ENCODE measurements at places on chromosomes 3 and 15. TPM values are rescaled to one million over a fixed set of nuclear protein-coding genes. Genes with fewer than 3 reads are reported as not detected.

- H3K4me3 ChIP-seq, result no peak overlapping the region
- no peak for DNase-seq
- H3K27me3 ChIP-seq, result no peaks in the 10 kb centered on the region
- no peaks in the 10 kb centered on the region for H3K4me1 ChIP-seq
- no peak overlapping the region for H3K27ac ChIP-seq
Measured at GRCh38 chr3:55296030-55296429, 191.1 kb downstream of the WNT5A start.

GRCh38 chr3:177295116-177295515 is 97.8 kb upstream of the TBL1XR1 start:
- no peak for DNase-seq
- no peaks in the 10 kb centered on the region for H3K4me1 ChIP-seq
- H3K27ac ChIP-seq, result peak overlapping the region; percentile 68
- H3K4me3 ChIP-seq, result no peak overlapping the region
- H3K27me3 ChIP-seq, result no peaks in the 10 kb centered on the region
- no peaks in the 10 kb centered on the region for H3K36me3 ChIP-seq

DNA sequence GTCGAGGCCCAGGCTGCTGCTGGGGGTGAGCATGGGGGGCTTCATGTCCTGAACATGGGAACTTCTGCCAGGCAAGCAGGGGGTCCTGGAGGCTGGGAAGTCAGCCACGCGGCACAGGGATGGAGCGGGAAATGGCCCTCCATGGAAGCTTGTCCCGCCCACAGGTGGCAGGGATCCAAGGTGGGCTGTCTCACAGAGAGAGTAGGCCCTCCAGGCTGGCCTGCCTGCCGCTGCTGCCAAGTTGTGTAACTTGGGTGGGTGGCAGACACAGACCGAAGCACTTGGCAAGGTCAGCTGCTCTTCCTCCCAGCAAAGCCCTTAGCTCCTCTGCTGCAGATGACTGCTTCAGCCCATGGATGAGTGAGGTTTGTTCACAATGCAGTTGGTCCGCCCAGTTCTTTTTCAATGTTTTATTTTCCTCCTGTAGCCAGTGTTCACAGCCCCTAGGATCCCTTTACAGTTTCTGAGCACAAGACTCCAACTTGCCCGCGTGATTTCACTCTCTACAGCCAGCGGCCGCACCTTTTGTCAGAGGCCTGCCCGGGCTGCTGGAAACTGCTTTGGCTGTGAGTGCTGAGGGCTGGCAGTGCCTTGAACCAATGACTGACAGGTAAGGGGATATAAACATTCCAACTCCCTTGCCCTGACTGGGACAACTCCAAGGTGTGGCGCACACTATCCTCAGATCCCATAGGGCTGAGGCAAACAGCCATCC is 26.7 kb downstream of the HCN4 start:
- H3K36me3 ChIP-seq, result no peaks in the 10 kb centered on the region
- no peak for DNase-seq
- no peak overlapping the region for H3K4me3 ChIP-seq
- no peaks in the 10 kb centered on the region for H3K27me3 ChIP-seq

- H3K36me3 ChIP-seq, result peaks cover 13% of the 10 kb centered on the region
- no peaks in the 10 kb centered on the region for H3K4me1 ChIP-seq
Measured at GRCh38 chr15:65577129-65577996, 33.6 kb downstream of the INTS14 start.

- no peak overlapping the region for H3K27ac ChIP-seq
- H3K4me1 ChIP-seq, result peaks cover 10% of the 10 kb centered on the region
- peak; percentile 26 for DNase-seq
Measured at GRCh38 chr3:194287977-194288706, 63.0 kb downstream of the CPN2 start.

GRCh38 chr3:171875923-171876412 is 32.8 kb downstream of the TMEM212 start:
- peak overlapping the region; percentile 75 for H3K27ac ChIP-seq
- H3K4me1 ChIP-seq, result peaks cover 58% of the 10 kb centered on the region
- no peaks in the 10 kb centered on the region for H3K36me3 ChIP-seq
- H3K4me3 ChIP-seq, result no peak overlapping the region
- DNase-seq, result no peak

- no peaks in the 10 kb centered on the region for H3K27me3 ChIP-seq
- no peaks in the 10 kb centered on the region for H3K36me3 ChIP-seq
- DNase-seq, result no peak
- no peak overlapping the region for H3K27ac ChIP-seq
Measured at GRCh38 chr15:47786371-47786770, 69.1 kb downstream of the SEMA6D start.

DNA sequence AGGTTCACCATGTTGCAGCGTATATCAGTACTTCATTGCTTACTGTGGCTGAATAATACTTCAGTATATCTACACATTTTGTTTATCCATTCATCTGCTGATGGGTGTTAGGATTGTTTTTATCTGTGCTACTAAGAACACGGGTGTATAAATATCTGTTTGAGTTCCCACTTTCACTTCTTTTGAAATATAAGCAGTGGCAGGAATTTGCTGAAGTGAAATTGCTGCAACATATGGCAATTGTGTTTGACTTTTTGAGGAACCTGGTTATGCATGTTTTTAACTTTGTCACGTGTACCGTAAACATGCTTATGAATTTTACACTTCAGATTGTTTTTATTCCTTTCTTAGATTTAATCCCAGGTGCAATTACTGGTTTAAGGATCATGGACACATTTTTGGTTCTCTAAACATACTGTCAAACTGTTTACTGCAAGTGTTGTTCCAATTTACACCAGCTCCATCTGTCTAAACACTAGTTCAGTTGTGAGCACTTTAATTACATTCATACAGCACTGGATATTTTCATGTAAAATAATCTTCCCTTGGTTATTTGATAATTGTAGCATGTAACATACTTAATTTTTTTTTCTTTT is 23.1 kb downstream of the TRAK1 start:
- no peaks in the 10 kb centered on the region for H3K27me3 ChIP-seq
- no peak overlapping the region for H3K27ac ChIP-seq
- H3K36me3 ChIP-seq, result no peaks in the 10 kb centered on the region
- H3K4me1 ChIP-seq, result no peaks in the 10 kb centered on the region

- H3K4me3 ChIP-seq, result no peak overlapping the region
- H3K36me3 ChIP-seq, result no peaks in the 10 kb centered on the region
- no peaks in the 10 kb centered on the region for H3K4me1 ChIP-seq
- no peak overlapping the region for H3K27ac ChIP-seq
Measured at GRCh38 chr3:3087716-3088465, 22.3 kb downstream of the IL5RA start.

GRCh38 chr15:62476163-62476562 is 311.1 kb upstream of the C2CD4B start:
- H3K27me3 ChIP-seq, result no peaks in the 10 kb centered on the region
- H3K27ac ChIP-seq, result peak overlapping the region; percentile 74
- H3K4me3 ChIP-seq, result no peak overlapping the region
- no peaks in the 10 kb centered on the region for H3K4me1 ChIP-seq
- peak; percentile 67 for DNase-seq

The MNS1 gene
- total RNA-seq, result 0.68 TPM

- H3K4me1 ChIP-seq, result no peaks in the 10 kb centered on the region
- H3K27ac ChIP-seq, result no peak overlapping the region
- H3K27me3 ChIP-seq, result no peaks in the 10 kb centered on the region
- DNase-seq, result no peak
- no peak overlapping the region for H3K4me3 ChIP-seq
Measured at GRCh38 chr15:58947179-58947578, 13.7 kb upstream of the SLTM start.

- no peak for DNase-seq
- H3K27me3 ChIP-seq, result no peaks in the 10 kb centered on the region
- H3K4me1 ChIP-seq, result no peaks in the 10 kb centered on the region
- no peak overlapping the region for H3K4me3 ChIP-seq
- no peak overlapping the region for H3K27ac ChIP-seq
- no peaks in the 10 kb centered on the region for H3K36me3 ChIP-seq
Measured at GRCh38 chr15:54033356-54033860, 55.2 kb downstream of the UNC13C start.

The UACA gene
- 32.7 TPM for total RNA-seq

DNA sequence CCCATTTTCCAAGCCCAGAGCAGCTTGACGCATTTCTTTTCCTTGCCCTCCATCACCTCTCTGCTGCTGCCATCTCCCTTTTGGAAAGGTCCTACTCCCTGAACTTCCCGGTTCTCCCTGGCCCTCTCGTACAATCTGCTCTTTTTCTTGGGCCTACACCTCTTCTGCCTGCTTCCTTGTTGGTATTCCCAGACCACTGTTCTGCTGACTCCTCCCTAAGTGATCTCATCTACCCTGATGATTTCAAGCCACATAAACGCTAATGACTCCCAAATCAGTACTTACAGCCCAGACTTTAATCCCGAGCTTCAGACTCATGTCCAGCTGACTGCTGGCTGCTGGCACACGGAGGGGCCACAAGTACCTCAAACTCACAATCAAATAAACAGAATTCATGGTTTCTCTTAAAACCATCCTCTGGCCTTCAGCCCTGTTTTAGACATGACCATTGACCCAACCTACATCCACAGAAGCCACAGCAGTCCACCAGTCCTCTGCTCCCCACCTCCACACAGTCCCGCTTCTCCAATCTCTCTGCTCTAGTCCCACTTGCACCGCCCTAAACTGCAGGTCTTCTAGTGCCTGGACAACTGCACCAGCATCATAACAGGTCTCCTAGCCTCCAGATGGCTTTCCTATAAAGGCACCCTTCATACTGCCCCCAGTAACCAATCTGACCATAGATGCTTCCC is 57.6 kb downstream of the AAGAB start:
- no peak overlapping the region for H3K4me3 ChIP-seq
- no peaks in the 10 kb centered on the region for H3K27me3 ChIP-seq
- peaks cover 31% of the 10 kb centered on the region for H3K4me1 ChIP-seq
- H3K36me3 ChIP-seq, result no peaks in the 10 kb centered on the region

DNA sequence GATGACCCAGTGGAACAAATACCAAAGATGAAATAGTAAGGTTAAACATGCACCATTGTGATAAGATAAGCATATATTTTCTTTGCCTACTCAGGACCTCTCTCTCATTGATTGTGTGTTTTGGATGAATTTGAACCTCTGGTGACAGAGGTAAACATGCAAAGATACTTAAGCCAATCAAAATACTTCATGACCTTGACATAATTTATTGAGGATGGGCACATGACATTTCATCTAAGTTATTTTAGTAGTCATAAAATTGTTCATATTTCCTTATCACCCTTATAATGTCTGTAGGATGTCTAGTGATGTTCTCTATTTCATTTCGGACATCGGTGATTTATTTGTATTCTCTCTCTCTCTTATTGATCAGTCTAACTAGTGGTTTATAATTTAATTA is 88.3 kb upstream of the WDR72 start:
- H3K27ac ChIP-seq, result no peak overlapping the region
- DNase-seq, result no peak
- no peak overlapping the region for H3K4me3 ChIP-seq
- no peaks in the 10 kb centered on the region for H3K4me1 ChIP-seq
- H3K27me3 ChIP-seq, result no peaks in the 10 kb centered on the region
- H3K36me3 ChIP-seq, result no peaks in the 10 kb centered on the region

The LIPH gene
- 0.14 TPM for total RNA-seq

DNA sequence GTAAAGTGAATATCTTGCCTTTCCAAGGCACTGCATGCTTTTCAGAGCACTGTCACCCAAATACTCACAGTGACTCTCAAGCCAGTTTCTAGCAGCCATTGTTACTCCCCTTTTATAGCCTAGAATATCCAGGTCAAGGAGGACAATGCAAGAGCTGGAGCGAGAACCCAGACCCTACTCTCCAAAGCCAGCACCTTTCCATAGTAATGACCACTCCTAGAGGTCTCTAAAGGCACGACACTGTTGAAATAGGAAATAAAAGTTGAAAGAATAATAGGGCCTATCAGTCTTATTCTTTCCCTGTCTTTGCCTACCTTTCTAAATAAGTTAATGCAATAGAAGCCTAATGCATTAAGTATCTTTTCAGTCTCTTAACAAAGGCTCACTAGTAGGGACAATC is 33.6 kb upstream of the DUT start:
- no peak overlapping the region for H3K27ac ChIP-seq
- no peaks in the 10 kb centered on the region for H3K27me3 ChIP-seq
- H3K36me3 ChIP-seq, result no peaks in the 10 kb centered on the region

The PODXL2 gene
- total RNA-seq, result 2.8 TPM

The HTR3E gene
- total RNA-seq, result not detected

The LTF gene
- not detected for total RNA-seq

- no peak for DNase-seq
- H3K27ac ChIP-seq, result no peak overlapping the region
- H3K36me3 ChIP-seq, result no peaks in the 10 kb centered on the region
- H3K4me3 ChIP-seq, result no peak overlapping the region
- no peaks in the 10 kb centered on the region for H3K27me3 ChIP-seq
- H3K4me1 ChIP-seq, result no peaks in the 10 kb centered on the region
Measured at GRCh38 chr3:21477541-21478288, 273.3 kb downstream of the ZNF385D start.

The ANKRD63 gene
- total RNA-seq, result not detected

The ADGRG7 gene
- not detected for total RNA-seq

DNA sequence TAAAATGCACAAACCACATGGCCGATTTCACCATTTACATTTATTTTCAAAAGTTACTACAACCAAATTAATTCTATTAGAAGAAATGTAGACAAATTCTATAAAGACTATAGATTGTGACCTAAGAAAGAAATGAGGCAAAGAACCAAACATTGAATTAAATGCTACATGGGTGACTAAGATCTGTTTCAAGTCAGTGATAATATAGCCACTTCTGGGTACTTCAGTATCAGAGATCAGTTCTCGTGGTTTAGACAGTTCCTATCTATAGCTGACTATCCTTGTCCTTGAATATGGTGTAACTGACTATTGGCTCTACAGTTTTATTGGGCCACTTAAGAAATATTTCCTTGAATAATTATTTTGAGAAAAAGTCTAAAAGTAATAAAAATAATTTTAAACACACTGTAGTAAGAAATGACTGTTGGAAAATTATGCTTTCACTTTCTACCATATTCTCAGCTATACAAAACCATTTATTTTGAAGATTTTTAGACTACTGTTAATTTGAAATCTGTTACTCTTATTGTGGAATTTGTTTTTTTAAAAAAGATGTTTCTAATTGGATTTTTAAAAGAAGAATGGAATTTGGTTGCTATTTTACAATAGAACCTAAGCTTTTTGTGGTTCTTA is 14.1 kb downstream of the KCNMB3 start:
- H3K4me1 ChIP-seq, result no peaks in the 10 kb centered on the region
- no peak for DNase-seq
- no peaks in the 10 kb centered on the region for H3K27me3 ChIP-seq

The FMN1 gene
- total RNA-seq, result 19.9 TPM

- no peak overlapping the region for H3K27ac ChIP-seq
- peaks cover 30% of the 10 kb centered on the region for H3K4me1 ChIP-seq
- H3K36me3 ChIP-seq, result no peaks in the 10 kb centered on the region
- H3K4me3 ChIP-seq, result no peak overlapping the region
- peak; percentile 52 for DNase-seq
- H3K27me3 ChIP-seq, result no peaks in the 10 kb centered on the region
Measured at GRCh38 chr3:195956577-195956976, 48.2 kb upstream of the TNK2 start.
